GF-D8 (cell line): ENCODE measurements at places on chromosomes 2 and 18.
A peak's percentile ranks its signal among the peaks of the same experiment; 100 is the strongest.

DNA sequence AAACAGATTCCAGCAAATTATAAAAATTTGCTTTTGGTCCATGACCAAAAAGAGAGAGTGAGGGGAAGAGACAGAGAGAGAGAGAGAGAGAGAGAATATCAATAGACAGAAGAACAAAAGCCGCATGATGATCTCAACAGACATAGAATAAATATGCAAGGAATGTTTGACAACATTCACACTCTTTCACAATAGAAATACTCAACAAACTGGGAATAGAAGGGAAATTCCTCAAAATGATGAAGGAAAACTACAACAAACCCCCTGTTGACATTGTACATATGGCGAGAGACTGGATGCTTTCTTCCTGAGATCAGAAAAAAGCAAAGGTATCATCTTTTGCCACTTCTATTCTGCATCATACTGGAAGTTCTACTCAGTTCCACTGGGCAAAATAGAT, 309.7 kb downstream of the RAD51AP2 start:
- DNase-seq = no peak

- no peak for DNase-seq
Measured at GRCh38 chr18:73893880-73894279, 253.8 kb downstream of the FBXO15 start.

DNA sequence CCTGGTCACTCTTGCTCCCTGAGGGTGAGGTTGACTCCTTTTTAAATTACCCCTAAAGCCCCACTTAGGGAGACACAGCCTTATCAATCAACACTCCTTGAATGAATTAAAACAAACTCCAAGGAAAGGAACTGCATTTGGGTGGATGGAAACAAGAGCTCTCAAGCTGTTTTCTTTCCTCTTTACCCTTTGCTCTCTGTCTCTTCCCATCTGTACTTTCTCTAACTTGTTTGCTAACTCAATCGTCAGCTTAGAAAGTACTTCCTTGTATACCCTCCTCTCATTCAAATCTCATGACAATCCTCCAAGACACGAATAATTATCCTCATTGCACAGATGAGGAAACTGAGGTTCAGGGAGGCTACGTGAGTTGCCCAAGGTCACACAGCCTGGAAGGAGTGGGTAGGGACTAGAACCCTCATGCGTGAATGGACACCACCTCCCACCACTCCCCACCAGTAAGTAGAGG, 32.7 kb downstream of the ZFP36L2 start:
- DNase-seq = no peak

DNA sequence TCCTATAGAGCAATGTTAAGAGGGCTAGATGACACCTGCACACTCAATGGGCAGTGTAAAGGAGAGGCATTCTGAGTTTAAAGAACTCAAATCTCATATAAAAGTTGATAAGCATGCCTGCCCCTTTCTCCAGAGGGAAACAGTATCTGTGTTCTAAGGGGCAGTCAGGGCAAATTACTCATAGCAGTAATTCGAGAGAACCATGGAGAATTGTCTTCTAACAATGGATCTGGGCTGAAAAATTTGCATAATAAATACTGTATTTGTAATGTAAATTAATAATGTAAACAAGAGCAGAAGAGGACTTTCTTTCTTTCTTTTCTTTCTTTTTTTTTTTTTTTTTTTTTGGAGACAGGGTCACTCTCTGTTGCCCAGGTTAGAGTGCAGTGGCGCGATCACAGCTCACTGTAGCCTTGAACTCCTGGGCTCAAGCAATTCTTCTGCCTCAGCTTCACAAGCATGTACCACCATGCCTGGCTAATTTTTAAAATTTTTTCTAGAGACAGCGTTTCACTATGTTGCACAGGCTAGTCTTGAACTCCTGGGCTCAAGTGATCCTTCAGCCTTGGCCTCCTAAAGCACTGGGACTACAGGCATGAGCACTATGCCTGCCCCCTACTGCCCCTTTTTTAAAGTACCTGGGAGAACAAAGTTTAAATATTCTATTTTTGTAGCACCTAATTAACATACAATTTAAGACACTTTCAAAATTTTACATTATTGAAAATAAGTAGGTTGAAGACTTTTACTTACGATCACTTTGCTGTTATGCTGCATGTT, 70.6 kb downstream of the OTX1 start:
- DNase-seq = no peak

- DNase-seq = peak; percentile 70
Measured at GRCh38 chr2:199940373-199940772, 14.9 kb downstream of the TYW5 start.

GRCh38 chr2:17614174-17614930, 73.9 kb downstream of the VSNL1 start:
- no peak for DNase-seq

GRCh38 chr2:177489719-177490301, 97.2 kb downstream of the AGPS start:
- no peak for DNase-seq

DNA sequence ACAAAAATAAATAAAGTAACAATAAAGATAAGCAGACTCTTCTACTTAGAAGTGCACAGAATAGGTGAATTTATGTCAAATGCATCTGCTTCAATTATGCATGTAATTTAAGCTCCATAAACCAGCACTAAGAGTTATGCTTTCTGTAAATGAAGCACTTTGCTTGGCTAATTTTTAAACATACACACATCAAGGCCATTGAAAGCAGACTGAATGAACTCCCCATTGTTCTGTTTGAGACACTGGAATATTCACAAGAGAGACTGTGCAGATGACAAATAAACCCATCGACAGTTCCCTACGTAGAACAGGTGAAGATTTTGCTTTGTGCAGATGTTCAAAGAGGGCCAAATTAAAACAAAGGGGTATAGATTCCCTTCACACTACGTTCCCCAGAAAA, 133.4 kb downstream of the PID1 start:
- DNase-seq = no peak

GRCh38 chr2:120765678-120766469, 30.2 kb downstream of the GLI2 start:
- DNase-seq = no peak

- DNase-seq = no peak
Measured at GRCh38 chr2:9796056-9797010, 46.9 kb upstream of the TAF1B start.

DNA sequence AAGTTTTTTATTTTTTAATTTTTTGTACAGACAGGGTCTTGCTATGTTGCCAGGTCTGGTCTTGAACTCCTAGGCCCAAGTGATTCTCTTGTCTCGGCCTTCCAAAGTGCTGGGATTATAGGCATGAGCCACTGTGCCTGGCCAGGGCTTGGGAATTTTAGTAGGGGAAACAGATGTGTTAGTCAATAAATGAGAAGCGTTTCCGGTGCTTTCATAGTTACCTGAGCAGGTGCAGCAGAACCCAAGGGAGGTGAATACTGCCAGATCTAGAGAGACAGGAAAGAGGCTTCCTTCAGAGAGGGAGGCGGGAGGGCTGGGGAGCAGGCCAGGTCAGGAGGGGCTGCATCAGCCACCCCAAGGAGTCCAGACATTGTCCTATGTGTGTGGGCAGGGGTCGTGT, 30.5 kb upstream of the IMPA2 start:
- DNase-seq = no peak

GRCh38 chr18:11857177-11857887, 6.1 kb downstream of the CHMP1B start:
- DNase-seq = peak; percentile 22

DNA sequence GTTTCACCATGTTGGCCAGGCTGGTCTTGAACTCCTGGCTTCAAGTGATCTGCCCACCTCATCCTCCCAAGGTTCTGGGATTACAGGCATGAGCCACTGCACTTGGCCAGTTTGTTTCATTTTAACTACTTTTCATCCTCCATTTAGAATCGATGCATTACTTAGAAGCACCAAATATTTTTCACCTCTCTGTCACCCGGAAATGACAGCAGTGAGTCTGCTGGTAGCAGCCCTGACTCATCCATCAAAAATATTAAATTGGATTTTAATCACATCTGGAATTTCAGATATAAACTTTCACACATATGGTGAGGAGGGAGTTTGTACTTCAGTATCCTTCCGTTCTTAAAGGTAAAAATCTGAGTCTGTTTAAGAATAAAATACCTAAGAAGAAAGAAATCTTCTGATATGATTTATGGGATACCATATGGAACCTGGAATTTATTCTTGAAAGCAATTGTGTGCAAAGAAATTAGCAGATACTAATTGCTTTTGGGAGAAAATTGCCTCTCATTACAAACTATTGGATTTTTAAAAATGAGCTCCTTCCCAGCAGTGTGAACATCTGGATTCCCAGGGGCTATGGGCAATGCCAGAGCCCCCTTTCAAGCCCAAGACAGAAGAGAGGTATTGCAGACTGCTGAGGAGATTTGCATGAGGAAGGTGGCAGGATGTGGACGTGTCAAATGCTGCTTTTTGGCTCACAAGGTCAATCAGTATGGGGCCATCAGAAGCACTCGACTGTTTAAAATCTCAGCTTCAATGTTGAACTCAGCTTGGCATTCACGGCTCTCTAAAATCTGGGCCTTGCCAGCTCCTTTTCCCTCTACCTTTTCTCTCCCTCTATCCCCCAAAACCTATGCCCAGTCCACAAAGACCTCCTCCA, 279.5 kb upstream of the SIX2 start:
- DNase-seq = no peak

DNA sequence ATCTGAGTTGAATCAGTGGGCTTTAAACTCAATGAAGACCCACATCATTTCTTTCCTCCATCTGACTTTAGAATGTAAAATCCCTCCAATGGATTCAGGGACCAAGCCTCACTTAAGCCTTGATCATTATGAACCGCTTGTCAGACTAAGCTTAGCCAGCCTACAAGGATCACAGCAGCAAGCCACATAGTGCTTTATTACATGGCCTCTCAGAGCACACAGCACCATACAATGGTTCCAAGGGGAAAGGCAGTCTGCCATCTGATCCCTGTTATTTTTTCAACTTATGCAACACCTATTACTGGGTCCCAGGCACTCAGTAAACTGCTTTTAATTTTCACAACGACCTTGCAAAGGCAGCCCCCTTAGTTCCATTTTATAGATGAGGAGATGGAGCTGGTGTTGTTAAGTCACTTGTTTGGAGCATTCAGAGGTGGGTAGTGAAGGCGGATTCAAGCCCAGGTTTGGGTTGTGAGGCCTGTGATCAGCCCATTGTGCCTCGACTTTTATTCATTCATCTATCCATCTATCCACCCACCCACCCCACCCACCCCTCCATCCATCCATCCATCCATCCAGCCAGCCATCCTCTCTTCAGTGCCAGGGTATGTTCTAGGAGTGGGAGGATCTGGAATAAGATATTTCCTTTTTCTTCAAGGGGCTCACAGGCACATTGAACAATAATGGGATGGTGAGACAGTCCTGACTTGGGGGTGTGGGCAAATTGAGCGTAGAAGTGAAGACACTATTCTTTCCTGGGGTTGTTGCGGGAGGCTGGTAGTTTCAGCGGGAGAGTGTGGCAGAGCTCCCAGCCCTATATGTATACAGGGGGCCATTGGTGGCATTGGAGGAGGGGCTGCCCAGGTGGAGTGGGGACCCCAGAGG, 141.2 kb downstream of the MYCN start:
- DNase-seq = no peak

- DNase-seq = peak; percentile 66
Measured at GRCh38 chr2:231674587-231675338, 33.6 kb upstream of the PTMA start.

DNA sequence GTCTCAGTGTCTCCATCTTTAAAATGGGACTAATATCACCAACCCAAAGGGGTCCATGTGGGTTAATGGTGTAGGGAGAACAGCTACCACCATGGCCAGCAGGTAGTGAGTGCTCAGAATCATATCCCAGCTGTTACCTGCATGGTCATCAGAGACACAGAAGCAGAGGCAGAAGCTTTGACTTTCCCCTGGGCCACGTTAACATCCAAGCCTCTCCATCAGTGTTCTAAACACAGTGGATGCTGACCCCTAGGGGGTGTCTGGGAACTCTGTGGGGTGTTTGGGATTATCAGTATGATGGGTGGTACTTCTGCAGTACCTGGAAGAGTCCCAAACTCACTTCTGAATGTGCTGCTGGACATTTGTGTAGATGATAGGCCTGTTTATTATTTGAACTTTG, 93.6 kb downstream of the GYPC start:
- DNase-seq = no peak

DNA sequence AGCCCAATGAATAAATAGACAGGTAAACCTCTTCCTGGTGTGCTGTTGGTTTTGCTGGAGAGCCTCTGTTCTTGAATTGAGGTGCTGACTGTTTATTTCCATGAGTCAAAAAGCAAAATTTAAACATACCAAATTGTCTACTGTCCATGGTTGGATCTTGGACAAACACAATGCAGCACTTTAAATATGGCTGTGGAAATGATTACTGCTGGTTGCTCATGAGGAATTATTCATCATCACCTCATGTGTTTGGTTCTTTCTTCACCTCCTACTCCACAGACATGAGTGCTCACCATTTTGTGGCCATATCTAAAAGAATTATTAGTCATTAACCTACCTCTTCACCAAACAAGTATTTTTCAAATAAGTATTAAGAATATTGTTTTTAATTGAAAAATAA, 85.3 kb upstream of the GALNT5 start:
- DNase-seq = no peak

- DNase-seq = no peak
Measured at GRCh38 chr2:120436885-120437603, 91.1 kb downstream of the INHBB start.

DNA sequence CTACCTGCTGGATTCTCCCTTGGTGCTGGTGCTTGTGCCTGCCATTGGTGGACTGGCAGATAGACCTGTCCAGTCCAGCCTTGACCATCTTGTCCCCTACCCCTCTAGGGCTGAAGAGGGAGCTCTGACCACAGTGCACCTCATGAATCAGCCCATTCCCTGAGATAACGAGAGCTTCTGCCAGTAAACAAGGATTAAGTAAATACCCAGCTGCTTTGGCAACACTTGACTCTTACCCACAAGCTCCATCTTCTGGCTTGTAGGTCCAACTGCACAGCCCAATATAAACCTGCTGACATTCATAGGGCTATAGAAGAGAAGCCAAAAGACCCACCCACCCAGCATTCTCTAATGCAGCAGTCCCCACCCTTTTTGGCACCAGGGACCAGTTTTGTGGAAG, 186.4 kb downstream of the PIK3C3 start:
- DNase-seq = no peak

DNA sequence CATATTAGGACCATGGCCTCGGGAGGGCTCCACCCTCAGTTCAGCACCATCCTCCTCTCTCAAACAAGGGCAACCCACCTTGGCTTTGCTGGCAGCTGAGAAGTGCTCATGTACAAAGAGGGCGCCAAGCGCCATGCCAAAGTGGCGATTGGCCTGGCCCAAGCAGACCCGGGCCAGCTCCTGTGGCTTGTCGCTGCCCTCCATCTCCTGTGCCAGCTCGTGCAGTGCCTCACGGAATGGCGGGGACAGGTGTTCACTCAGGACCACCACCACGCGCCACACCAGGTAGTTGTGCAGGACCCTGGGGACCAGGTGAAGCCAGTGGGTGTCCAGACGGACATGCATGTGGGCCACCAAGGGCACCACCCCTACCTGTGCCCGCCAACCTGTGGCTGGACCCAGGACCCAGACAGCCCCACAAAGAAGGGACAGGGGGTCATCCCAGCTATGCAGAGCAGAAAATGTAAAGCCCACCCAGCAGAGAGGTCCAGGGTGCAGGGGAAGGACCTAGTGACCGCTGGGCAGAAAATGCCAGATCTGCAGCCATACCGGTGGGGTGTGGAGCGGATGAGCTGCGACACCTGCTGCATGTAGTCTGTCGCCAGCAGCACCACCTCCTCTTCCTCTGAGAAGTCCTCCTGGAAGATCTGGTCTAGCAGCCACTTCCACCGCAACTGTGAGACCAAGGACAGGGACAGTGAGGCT, 3.6 kb downstream of the ECEL1 start:
- DNase-seq = no peak

GRCh38 chr18:5606951-5607350, 63.2 kb upstream of the EPB41L3 start:
- no peak for DNase-seq
